Ascending aorta (tissue), 2 donors: ENCODE measurements at places on chromosomes 12 and 14. TPM values are rescaled to one million over a fixed set of nuclear protein-coding genes. Genes with fewer than 3 reads are reported as not detected.

DNA sequence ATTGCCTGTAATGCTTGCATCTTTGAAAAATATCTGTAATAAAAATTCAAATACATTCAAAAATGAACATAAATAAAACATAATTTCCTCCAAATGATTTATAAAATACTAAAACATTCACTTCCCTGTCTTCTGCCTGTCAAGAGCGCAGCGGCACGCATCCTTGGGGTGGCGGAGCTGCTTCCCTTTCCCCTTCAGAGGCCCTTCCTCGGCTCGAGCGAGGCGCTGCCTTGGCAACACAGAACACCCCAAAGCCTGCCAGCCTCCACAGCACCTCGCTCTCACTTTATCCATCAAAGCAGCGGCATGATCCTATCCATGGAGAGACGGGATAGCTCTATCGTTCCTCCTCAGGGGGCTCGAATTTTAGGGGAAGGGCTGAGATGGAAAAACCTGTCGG is 146.2 kb downstream of the GXYLT1 start:
- no peaks in the 10 kb centered on the region for H3K36me3 ChIP-seq
- H3K27me3 ChIP-seq: no peaks in the 10 kb centered on the region
- H3K4me3 ChIP-seq: no peak overlapping the region
- no peak for DNase-seq
- H3K27ac ChIP-seq: no peak overlapping the region
- no peaks in the 10 kb centered on the region for H3K4me1 ChIP-seq

DNA sequence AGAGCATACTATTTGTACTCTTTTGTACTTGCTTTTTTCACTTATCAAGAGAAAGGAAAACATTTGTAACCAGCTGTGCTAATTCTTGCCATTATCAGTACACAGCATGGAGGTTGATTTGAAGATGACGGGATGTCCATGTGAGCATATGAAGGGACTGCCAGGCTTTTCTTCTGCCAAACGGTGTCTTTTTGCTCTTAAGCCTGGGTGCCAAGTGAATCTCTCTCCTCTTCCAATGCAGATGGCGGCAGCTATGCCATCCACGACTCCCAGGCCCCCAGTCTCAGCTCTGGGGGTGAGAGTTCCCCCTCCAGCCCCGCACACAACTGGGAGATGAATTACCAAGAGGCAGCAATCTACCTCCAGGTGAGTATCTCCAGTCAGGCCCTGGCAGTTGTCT is 38.9 kb downstream of the TPCN1 start:
- peaks cover 4% of the 10 kb centered on the region for H3K36me3 ChIP-seq
- peaks cover 24% of the 10 kb centered on the region for H3K4me1 ChIP-seq
- no peak overlapping the region for H3K4me3 ChIP-seq
- no peaks in the 10 kb centered on the region for H3K27me3 ChIP-seq
- DNase-seq: no peak

DNA sequence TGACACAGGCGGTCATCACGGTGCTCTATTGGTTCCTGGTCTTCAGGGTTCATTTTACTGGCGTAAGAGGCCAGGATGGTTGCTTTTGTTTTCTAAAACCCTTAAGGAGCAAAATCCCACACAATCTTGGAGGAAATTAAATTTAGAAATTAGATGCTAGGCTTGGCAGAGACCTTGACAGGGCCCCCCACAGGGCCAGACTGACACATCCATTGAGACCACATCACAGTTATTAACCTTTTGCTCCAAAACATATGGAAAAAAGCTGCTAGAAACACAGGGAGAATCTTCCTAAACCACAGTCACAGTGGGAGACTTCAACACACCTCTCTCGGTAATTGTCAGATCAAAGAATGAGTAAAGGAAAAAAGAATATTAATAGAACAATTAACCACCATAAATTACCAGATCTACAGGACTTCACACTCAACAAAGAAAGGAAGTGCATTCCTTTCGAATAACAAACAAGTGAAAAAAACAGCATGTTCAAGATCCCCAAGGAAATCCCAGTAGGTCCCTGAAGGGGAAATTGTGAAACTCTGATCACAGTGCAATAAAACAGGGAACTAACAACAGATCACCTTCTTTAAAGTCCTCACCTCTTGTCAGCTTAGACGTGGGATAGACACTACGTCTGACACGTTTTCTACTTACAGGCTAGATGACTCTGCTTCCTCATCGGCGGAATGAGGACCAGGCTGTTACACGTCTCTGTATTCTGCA is 40.2 kb upstream of the TMEM179 start:
- H3K36me3 ChIP-seq: no peaks in the 10 kb centered on the region
- H3K27me3 ChIP-seq: no peaks in the 10 kb centered on the region
- no peak overlapping the region for H3K27ac ChIP-seq
- no peak overlapping the region for H3K4me3 ChIP-seq

DNA sequence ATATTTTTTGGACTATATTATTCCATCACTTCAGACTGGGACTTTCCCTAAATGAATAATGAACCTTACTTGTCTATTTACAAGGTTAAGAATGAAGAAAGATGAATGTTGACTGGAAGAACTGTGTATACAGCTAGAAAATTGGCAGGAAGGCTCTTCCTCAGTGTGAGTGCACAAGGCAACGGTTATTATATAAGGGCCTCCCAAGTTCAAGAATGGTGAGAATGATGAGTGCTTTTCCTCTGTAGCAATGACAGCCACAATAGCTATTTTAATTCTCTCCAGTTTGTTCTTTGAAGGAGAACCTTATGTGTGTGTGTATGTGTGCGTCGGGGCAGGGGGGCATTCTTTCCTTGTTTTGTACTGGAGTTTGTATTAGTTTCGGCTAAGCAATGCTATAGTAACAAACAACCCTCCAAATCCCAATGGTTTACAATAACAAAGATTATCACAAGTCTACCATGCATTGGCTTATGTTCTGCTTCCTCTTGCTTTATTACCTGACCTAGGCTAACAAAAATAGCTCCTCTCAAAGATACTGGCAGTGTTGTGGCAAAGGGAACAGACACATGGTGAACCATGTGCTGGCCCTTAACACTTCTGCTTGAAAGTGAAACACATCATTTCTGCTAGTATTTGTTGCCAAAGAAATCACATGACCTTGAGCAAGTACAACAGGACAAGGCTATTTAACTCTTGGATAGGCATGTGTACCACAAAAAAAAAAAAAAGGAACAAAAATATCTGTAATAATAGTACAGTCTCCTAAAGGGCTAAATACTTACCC is 139.5 kb downstream of the RMST start:
- no peak for DNase-seq
- H3K27me3 ChIP-seq: no peaks in the 10 kb centered on the region
- H3K36me3 ChIP-seq: no peaks in the 10 kb centered on the region
- H3K4me3 ChIP-seq: no peak overlapping the region
- H3K4me1 ChIP-seq: no peaks in the 10 kb centered on the region
- H3K27ac ChIP-seq: no peak overlapping the region

DNA sequence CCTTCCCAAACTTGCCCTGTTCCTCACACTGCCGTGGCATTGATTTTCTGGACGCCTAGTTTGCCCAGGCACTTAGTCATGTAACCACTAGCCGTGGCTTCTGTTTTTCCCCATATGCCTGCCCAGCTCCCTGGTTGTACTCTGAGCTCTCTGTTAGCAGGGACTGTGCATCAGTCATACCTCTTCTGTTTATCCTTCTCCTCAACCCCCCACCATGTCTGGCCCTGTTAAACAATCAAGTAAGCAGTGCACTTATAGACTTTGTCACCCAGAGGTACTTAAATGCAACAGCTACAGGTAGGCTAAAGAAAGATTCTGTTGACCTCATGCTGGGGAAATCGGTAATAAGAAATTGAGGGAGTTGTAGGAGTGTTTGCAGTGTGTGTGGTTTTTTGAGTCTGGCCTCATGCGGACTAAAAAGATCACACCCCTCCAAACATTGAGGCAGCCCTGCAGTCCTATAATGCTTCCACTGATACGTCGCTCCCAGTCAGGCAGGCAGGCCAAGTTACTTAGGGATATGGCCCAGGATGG is 17.0 kb downstream of the UBE3B start:
- no peak for DNase-seq
- no peaks in the 10 kb centered on the region for H3K27me3 ChIP-seq
- H3K4me3 ChIP-seq: no peak overlapping the region
- no peak overlapping the region for H3K27ac ChIP-seq
- peaks cover 71% of the 10 kb centered on the region for H3K36me3 ChIP-seq

GRCh38 chr14:76208340-76208739 is 56.6 kb downstream of the GPATCH2L start:
- no peak for DNase-seq
- no peaks in the 10 kb centered on the region for H3K4me1 ChIP-seq
- H3K36me3 ChIP-seq: peaks cover 6% of the 10 kb centered on the region
- H3K4me3 ChIP-seq: no peak overlapping the region
- H3K27ac ChIP-seq: no peak overlapping the region
- H3K27me3 ChIP-seq: no peaks in the 10 kb centered on the region

DNA sequence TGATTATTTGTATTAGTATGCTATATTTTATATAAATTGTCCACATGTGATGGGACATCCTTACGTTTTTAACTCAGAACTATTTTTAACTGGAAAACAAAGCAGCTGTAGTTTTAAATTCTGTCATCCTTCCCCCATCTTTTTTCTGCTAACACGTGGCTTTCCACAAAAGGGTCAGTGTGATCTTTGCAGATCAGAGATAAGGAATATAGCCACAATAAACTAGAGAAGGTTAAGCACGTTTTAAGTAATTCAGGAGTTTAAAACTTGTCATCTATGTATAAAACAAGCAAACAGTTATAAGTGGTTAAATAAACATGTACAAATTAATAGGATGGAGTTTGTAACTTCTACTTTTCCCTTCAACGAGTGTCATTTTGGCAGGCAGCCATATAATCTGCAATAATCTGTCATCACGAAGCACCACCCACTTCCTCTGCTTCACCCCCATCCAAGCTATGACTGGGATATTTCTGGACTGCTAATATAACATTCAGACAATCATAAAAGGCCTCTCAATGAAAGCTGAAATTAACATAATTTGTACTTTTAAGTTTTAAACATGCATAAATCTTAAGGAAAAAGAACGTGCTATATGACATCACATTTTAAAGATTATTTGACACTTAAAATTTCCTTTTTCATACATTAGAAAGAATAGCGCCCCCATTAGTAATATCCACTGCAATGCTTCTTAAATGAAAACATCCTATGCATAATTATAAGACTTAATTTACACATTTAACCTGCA is 15.3 kb downstream of the TAOK3 start:
- H3K4me3 ChIP-seq: peak overlapping the region; percentile 11
- no peak for DNase-seq
- no peak overlapping the region for H3K27ac ChIP-seq
- no peaks in the 10 kb centered on the region for H3K4me1 ChIP-seq
- no peaks in the 10 kb centered on the region for H3K27me3 ChIP-seq
- no peaks in the 10 kb centered on the region for H3K36me3 ChIP-seq

STXBP6 gene
- 0.21 TPM for total RNA-seq

GRCh38 chr12:67512061-67512460 is 136.5 kb upstream of the DYRK2 start:
- no peaks in the 10 kb centered on the region for H3K27me3 ChIP-seq
- no peaks in the 10 kb centered on the region for H3K36me3 ChIP-seq
- H3K27ac ChIP-seq: no peak overlapping the region
- no peak overlapping the region for H3K4me3 ChIP-seq

LRIG3 gene
- 12.3 TPM for total RNA-seq

COCH gene
- 0.11 TPM for total RNA-seq

KRT75 gene
- not detected for total RNA-seq

DPF3 gene
- total RNA-seq: 0.11 TPM

DNA sequence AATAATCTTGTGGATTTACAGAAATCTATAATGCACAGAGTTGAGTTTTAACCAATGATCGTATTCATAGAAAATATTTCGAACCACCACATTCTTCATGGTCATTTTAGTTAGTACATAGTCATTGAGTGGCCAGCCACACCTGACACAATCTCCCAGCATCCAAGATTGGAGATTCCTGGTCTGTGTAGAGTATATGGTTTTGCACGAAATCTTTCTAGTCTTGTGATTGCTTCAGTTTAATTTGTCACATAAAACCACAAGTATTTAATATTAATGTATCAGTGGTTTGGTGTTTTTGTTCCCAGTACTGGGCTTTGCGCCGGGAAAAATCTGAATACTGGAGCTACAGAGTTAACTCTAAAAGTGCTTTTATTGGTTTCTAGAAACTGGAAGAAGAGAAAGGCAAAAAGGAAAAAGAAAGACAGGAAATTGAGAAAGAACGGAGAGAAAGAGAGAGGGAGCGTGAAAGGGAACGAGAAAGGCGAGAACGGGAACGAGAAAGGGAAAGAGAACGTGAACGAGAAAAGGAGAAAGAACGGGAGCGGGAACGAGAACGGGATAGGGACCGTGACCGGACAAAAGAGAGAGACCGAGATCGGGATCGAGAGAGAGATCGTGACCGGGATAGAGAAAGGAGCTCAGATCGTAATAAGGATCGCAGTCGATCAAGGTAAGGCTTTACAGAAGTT is 33.4 kb upstream of the PSEN1 start:
- H3K27ac ChIP-seq: no peak overlapping the region
- H3K27me3 ChIP-seq: no peaks in the 10 kb centered on the region
- no peaks in the 10 kb centered on the region for H3K4me1 ChIP-seq
- no peak overlapping the region for H3K4me3 ChIP-seq

DNA sequence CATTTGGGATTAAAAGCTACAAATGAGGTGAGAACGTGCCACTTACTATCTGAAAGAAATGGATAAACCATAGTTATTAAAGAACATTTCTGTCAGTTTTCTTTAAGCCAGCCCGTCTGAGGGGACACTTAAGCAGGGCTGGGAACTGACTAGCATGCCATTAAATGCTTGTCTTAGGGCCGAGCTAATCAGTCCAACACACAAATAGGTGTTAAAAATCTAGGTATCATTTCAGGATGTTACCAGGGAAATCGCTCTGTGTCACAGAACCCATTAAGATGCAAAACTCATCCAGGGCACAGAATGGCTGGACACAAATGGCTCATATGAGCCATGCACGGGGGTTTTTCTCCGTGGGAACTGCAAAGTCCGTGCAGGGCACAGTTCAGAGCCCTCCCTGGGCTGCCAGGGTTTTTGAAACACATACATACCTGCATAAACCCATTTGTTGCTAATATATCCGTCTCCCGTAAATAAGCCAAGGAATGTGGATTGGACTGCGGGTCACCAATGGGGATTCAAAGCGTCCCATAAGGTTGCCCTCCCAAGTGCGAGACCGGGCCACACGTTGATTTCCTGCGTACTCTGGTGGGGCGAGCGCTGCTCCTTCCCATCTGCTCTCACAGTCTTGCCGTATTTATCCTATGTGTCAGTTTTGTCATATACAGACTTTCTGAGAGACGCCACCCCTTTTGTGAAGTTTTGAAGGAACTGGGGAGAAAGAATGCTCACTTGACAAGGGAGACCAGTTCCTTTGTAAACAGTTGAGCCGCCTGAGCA is 5.4 kb upstream of the GSC start:
- no peaks in the 10 kb centered on the region for H3K4me1 ChIP-seq
- no peak overlapping the region for H3K27ac ChIP-seq
- DNase-seq: no peak
- no peak overlapping the region for H3K4me3 ChIP-seq
- H3K27me3 ChIP-seq: peaks cover 28% of the 10 kb centered on the region

CDC42BPB gene
- 96.5 TPM for total RNA-seq

ADAM21 gene
- total RNA-seq: 0.11 TPM

ASB2 gene
- 58.6 TPM for total RNA-seq
